ENCODE measurements at places on chromosomes 12 and 14.

DNA sequence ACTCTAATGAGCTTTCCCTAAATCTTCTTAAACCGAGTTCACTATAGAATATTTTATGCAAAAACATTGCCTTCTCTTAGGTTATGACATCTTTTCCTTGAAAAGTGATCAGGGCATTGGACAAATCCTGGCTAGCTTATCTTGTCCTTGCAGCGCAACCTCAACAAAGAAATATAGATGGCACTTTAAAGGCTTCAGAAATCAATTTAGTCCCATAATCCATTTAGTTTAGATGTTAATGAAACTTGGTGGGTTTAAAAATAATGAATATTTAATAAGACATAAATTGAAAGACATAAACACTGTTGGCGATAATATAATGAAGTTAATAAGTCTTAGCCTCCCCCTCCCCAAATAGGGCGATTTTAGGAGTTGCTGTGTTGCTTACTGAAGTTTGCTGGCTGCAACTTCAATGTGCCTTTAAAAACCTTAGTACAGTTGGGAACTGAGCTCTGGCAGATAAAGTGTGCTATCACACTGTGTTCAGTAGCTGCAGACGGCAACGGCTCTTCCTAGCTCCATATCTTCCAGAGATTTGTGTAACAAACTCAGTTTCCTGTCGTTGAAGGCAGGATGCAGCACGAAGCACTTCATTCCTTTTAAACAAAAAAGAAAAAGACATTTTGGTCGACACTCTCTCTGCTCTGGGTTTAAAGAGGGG is 19.5 kb downstream of the PLXNC1 start:
- DNase-seq: no peak

DNA sequence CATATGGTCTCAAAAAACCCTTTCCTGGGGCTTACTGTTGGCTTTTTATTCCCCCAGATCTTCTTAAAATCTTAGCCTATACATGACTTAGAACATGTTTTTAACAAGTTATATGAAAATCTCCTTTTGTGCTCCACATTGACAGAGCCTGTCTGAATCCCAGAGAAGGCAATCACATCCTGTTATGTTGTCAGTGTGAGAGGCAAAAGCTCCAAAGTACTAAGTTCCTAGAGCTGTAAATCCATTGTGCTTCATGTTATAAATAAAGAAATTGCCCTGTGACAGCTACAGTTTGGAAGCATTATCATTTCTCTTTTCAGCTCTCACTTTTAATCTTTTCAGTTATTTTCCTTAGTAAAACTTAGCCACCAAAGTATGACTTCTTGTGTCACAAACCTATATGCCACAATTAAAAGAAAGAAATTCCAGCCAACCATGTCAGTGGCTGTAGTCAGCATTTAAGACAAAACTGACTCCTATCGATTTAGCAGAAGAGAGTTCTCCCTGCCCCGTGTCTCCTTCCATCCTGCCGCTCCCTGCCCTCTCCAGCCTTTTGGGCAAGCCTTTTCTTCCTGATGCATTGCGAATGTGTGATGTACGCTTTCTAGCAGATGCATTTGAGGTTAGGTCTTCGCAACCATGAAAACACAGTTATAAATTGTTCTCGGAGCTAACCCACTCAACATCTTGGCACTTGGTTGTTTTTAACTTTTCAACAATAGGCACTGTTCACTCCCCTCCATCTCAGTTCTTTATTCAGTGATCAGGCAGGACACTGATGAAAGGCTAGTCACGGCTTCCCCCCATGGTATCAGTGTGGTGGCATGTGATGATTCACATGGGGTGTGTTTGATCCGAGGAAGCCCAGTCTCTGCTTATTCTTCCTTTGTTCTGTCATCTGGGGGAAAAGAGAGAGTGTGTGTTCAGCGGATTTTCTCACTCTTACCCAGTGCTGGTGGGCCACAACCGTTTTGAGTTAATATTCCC is 143.5 kb downstream of the SSPN start:
- DNase-seq: no peak

GRCh38 chr12:107241411-107241810 is 148.1 kb upstream of the CRY1 start:
- DNase-seq: no peak

DNA sequence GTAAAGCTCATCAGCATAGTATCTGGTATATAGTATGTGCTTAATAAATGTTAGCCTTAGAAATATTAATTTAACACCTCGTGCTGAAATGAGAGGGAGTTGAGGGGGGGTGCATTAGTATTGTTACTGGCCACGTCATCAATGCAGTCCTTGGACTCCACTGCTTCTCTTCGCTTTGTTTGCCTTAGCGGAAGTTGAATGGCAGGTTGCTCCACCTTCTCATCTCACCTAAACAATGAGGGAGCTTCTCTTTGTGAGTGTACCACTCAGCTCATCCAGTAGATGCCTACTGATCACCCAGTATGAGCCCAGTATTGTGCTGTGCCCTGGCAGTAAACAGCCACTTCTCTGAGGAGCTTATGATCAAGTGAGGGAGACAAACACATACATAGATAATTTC is 4.5 kb downstream of the TMEM117 start:
- DNase-seq: no peak

DNA sequence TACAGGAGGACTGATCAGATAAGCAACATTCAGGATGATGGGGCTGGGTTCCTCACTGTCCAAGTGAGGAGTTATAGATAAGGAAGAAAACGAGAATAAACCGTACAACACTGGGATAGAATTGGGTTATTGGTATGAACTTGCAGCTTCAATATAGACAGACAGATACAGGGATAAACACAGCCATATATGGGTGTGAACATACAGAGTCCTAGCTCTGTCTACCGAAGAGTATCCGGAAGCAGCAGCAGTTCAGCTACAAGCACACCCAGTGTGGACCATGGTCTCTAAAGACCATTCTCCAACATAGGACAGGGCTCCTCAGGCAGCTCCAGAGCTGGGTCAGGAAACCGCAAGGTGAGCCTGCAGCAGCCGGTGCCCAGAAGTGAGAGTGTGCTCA is 40.8 kb downstream of the CDC42BPB start:
- no peak for DNase-seq

DNA sequence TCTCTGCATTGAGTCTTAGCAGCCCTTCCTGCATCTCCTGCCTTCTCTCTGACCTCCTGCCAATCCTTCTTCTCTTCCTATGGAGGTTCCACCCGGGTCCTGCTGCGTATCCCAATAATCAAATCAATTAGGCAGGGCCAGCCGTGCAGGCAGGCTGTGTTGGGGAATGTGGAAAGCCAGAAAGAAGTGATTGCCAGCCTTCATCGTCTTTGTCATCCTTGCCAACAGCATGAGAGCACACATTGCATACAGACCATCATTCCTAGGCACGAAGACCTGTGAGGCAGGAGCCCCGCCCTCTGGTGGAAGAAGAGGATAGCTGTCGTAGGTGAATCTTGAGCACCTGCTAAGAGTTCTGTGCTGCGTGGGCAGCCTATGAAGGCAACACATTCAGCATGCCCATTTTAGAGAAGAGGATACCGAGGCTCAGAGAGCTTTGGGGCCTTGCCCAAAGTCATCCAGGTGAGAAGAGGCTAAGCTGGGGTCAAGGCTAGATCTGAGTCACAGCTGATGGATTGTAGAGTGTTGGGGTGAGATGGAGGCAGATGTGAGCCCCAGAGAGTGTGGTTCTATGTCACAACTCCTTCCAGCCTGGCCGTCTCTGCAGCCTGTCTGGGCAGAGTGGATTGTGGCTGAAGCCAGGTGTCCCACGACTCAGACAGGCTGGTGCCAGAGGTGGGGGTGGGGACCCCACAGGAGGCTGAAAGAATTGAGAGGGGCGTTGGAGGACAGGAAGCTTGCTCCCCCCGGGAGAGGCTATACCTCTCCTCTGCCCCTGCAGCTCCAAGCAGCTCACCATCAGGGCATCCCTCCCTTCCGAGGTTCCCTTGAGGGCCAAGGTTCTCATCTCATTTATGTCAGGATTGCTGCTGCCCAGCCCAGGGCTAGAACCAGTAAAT is 12.7 kb downstream of the C14orf132 start:
- DNase-seq: no peak

DNA sequence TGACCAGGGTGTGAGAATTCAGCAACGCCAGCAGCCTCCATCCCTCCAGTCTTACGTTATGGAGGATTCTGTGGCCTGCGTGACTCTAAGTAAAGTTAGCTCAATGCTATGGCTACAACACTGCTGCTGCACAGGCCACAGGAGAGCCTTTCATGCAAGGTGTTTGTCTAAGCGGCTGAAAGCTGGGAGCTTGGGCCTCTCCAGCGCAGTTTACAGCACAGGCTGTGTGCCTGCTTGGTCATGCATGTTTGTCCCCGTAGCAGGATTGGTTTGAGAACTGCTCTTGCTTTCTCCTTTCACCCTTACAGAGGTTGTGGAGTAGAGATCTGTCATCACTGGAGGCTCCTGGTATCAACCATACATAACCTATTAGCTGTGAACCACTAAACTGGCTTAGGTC is 113.1 kb upstream of the TMCC3 start:
- no peak for DNase-seq

DNA sequence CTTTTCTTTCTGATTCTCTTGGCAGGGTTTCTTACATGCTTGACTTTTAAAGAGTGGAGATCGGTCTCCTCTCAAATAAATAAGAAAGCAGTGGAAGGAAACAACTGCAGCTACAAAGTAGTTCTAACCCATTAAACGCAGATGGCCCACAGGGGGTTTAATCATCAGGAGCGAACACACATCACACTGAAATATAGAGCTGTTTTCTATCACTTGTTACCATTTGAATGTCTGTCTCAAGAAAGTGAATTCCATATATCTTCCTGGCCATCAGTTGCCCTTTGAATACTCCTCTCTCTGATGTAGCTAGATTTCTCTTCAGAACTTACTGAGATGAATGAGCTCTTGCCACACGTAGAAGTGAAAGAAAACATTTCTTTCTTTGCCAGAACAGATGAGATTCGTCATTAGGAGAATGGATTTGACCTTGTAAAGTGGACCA is 29.1 kb downstream of the ALX1 start:
- DNase-seq: no peak

DNA sequence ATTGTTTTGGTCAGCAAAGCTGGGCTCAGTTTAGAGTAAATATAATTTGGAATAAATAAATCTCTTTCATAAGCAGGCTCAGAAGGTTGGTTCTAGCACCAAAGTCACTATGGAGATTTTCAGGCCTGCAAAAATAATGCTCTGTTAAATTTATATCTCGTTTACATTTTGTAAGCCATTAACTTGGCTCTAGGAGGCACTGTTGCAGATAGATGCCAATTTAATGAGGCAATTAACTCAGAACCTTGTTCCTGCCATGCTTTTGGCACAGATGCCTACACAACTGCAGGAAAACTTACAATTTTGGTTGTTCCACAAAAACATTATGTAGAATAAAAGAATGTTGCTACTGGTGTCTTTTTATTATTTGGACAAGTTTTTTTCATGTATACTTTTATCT is 428.1 kb downstream of the FLRT2 start:
- no peak for DNase-seq

GRCh38 chr14:87094913-87095312 is 898.1 kb downstream of the GALC start:
- DNase-seq: no peak

GRCh38 chr14:43677581-43677980 is 829.5 kb downstream of the FSCB start:
- DNase-seq: no peak

- no peak for DNase-seq
Observed at GRCh38 chr14:32013083-32013482, 64.0 kb upstream of the ARHGAP5 start.

- DNase-seq: no peak
Observed at GRCh38 chr14:90577661-90578282, 180.9 kb downstream of the CALM1 start.

DNA sequence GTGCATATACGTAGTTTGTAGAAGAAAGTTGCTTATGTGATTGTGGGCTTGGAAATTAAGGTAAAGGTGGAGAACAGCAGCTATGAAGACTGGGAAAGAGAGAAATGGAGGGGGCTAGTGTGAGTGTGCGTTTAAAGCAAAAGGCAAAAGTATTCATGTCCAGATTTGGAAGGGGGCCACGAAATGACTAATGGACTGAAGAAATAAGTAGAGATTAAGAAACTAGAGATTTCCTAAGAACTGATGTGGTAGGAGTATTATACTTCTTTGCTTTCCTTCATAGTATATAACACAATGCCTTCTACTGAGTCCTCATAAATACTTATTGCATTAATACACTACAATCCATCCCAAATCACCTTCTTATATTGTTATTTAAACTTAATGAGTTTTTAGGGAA is 298.6 kb upstream of the NOVA1 start:
- no peak for DNase-seq
